ENCODE measurements at places on chromosomes 7 and 10.

DNA sequence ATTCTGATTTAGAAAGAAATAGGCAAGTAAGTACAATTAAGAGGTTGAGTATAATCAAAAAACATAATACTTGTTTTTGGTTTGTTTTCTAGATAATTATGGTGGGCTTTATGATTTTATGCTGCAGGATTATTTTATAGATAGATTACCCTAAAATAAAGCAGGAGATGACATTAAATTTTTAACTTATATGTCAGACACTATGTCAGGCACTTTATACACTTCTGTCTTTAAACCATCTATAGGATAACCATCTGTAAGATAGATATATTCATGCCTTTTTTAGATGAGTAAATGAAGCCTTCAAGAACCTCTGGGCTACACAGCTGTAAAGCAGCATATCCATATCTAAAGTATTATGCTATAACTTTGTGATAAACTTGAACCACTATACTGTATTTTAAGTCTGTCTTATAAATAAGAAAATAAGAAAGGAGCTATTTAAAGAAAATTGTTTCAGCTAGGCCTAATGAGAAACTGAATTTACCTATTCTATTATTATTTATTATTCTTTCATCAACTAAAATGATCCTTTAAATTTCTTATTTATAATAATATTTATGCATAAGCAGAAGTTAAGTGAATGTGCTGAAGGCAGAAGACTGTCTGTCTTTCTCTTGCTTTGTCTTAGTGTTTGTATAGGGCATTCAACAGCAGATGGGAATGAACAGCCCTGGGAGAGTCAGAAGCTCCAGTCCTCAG is 94.0 kb downstream of the CPED1 start:
- no peak for DNase-seq

DNA sequence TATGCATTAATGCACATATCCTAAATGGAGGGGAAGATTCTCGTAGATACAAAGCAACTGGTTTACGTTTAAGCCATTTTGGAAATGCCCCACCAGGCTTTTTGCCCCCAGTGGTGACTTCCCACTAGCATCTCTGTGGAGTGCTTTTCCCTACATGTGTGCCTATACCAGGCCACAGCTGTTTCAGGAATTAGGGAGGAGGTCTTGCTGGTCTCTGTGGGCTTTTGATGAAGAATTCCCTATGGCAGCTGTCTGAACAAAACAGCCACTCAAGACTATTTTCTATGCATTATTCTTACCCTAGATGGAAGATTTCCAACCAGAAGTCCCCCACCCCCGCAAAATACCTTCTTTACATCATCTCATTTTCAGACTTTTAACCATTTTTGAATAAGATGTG is 52.0 kb upstream of the NMT2 start:
- no peak for DNase-seq

- DNase-seq: no peak
Measured at GRCh38 chr7:151595702-151596350, 76.1 kb upstream of the RHEB start.

GRCh38 chr7:137272249-137272648 is 71.3 kb downstream of the PTN start:
- no peak for DNase-seq

DNA sequence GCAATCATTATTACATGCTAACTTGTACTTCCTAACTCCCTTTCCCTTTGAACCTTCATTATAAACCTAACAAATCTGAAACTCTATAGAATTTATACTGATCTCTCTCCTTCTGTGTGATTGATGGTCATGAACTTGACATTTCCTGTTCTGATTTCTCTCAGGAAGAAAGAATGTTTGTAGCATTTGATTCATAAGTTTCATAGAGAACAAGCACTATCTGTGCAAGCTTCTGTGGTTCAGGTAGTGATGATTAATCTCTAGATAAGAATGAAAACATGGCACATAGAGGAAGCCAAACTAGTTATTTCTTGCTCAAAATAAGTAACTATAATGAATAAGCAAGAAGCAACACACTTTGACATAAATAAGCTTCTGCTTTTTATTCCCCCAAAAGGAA is 34.2 kb downstream of the TFPI2 start:
- no peak for DNase-seq

DNA sequence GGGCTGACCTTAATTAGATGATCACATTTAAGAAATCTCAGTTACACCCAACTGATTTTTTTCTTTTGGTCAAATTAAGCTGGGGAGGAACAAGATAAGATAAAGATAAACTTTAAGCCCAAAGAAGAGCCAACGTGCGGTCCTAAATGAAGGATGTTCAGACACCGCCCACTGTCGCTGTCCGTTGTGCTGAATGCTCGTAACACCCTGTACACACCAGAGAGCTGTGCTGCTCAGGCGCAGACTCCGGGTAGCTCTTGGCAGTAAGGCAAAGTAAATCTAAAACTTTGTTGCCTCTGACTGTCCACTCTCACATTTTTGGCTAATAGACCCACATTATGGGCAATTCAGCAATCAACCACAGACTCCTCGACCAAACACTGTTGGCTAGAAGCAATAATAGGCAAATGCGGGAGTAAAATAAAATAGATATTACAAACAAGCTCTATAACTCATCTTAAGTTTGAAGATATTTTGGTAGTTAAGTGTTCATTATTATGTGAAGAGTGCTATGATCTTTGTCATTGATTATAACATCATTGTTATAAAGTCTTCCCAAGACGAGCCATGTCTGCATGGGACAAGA is 57.1 kb downstream of the PLPP4 start:
- no peak for DNase-seq

GRCh38 chr7:92830532-92831110 is 5.8 kb downstream of the CDK6 start:
- no peak for DNase-seq

DNA sequence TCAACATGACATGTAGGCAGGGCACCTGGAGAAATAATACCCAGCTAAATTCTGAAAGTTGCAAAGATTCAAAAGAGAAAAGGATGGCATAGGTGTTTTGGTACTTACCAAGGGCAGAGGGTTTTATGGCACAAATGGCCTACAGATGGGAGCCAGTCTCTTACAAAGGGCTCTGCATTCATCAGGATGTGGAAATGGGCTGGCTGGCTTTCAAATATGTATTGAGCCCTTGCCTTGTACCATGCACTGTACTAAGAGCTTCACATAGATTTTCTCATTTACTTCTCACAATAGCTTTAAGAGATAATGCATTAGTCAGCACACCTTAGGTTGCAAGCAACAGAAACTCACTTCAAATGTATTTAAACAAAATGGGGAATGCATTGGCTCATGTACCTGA is 327.1 kb downstream of the BICC1 start:
- DNase-seq: no peak

GRCh38 chr7:155130493-155130892 is 60.4 kb downstream of the HTR5A start:
- no peak for DNase-seq

- no peak for DNase-seq
Measured at GRCh38 chr7:138429577-138430250, 30.3 kb upstream of the TRIM24 start.

DNA sequence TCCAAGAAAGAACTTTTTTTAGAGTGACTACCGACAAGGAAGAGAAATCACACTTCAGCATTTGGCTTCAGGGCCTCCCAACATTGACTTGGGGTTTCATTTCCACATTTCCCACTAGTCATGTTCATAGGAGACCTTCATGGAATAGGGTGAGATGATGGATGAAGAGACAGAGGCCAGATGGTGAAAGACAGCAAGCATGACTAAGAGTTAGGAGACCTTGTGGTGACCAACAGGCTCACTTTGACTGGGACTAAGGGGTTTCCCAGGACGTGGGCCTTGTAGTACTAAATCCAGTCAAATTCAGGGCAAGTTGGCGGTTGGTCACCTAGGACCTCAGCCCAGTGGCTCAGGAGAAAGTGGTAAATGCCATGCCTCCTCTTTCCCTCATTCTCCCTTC is 3.0 kb upstream of the GIMAP5 start:
- DNase-seq: no peak

DNA sequence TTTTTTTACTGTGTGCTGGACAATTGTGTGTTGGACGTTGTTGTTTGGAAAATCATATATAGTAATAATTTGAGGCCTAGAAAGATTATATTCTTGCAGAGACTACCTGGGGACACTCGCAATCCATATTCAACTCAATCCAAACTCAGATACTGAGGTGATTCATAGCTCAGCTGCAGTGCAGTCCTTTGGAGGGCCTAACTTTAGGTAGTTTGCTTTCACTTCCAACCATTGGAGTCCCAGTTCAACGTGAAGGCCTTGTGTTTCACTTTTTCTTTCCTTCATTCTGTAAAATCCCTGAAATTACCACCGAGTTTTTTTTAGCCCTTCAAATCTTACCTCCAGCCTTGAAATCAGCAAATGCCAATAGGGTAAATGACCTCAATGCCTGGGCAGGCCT is 32.3 kb downstream of the ATRNL1 start:
- no peak for DNase-seq

- DNase-seq: no peak
Measured at GRCh38 chr10:87661861-87662785, 2.4 kb downstream of the PAPSS2 start.

- no peak for DNase-seq
Measured at GRCh38 chr10:71622154-71622526, 97.4 kb downstream of the C10orf105 start.

DNA sequence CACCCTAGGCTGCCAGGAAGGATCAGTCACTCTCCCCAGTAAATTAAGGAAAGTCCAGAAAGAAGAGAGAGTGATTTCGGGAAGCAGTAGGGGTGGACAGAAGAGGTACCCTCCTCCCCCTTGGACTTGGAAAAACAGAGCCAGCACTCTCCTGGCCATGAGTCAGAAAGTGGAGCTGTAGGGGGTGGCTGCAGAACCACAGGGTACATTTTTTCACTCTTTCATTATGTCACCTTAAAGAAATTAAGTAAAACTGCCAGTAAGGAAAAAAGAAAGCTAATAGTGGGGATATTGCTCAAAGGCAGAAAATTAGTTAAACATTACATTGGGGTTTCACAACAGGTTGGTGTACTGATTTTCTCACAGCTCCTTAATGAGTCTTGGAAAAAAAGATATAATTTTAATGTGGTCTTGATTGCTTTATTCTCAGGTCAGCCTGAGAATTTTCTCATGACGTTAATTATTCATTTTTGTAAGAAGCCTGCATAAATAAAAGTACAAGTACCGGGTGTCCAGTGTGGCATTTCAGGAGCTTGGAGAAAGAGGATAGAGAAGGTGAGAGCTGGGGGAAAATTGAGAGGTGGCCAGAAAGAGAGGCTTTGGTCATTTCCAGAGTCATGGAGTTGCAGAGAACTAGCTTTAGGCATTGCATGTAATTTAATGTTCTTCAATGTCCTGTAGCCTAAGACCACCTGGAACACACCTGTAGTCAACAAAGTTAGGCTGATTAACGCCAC is 23.2 kb upstream of the AOAH start:
- no peak for DNase-seq

DNA sequence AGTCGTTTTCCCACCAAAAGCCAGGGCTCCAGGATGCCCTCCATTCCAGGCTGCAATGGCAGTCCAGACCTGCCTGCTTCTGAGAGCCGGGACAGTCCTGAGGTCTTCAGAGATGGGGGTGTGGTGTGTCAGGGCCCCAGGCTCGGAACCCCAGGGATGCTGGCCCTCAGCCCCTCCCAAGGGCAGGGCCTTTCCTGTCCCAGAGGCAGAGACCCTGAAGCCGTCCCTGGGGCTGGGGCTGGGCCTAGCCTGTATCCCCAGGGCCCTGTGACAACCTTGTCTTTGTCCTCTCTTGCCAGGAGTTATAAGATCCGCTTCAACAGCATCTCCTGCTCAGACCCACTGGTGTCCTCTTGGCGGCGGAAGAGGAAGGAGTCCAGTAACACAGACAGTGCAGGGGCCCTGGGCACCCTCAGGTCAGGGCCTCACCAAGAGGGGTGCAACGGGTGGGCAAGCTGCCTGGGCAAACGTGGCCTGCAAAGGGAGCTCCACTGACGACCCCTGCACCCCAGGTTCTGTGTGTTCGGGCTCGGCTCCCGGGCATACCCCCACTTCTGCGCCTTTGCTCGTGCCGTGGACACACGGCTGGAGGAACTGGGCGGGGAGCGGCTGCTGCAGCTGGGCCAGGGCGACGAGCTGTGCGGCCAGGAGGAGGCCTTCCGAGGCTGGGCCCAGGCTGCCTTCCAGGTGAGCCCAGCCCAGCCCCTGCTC is 15.9 kb downstream of the NOS3 start:
- DNase-seq: no peak
